ENCODE measurements at places on chromosomes 11 and 22.

DNA sequence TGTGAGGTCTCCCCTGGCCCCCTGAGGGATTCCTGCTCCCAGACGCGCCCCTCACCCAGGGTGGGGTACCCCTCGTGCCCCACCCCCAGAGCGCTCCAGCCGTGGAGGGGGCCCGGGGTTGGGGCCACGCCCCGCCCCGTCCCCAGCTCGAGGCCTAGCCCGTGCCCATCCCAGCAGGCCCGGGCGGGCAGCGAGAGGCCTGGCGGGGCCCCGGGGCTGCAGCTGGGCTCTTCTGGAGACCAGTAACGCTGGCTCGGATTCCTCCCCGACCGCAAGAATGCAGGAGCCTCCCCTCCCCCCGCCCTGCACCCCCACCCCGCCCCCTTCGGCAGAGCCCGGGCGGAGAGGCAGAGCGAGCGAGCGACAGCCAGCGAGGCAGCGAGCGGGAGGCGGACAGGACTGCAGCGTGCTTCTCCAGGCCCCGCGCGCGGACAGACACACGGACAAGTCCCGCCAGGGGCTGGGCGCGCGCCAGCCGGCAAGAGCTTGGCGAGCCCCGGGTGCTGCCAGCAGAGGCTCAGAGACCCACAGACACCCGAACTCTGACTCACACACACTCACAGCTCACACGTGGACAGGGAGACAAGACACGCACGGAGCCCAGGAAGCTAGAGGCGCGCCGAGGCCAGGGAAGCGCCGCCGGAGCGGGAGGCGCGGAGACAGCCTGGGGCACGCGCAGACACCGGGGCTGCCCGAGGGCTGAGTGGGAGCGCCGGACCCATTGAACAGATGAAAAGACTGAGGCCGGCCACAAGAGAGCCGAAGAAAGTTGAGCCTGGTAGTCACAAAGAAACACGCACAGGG, 15.2 kb downstream of the BCL9L start:
- DNase-seq: peak; percentile 48

DNA sequence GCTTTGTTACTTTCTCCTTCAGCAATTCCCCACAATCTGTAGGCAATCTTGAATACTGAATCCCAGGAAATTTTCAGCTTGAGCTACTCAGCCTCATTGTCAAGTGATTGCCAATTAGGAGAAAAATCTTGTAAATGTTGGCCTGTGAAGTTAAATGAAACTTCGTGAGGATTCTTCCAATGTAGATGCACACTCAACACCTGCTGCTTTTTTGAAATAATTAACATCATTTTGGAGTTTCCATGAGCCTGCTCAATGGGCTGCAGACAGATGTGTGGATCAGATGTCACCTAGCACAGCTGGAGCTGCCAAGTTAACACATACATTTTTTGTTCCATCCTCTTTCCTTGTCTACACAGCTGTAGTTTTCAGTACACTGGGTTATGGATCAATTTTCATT, 645.6 kb upstream of the LUZP2 start:
- no peak for DNase-seq

DNA sequence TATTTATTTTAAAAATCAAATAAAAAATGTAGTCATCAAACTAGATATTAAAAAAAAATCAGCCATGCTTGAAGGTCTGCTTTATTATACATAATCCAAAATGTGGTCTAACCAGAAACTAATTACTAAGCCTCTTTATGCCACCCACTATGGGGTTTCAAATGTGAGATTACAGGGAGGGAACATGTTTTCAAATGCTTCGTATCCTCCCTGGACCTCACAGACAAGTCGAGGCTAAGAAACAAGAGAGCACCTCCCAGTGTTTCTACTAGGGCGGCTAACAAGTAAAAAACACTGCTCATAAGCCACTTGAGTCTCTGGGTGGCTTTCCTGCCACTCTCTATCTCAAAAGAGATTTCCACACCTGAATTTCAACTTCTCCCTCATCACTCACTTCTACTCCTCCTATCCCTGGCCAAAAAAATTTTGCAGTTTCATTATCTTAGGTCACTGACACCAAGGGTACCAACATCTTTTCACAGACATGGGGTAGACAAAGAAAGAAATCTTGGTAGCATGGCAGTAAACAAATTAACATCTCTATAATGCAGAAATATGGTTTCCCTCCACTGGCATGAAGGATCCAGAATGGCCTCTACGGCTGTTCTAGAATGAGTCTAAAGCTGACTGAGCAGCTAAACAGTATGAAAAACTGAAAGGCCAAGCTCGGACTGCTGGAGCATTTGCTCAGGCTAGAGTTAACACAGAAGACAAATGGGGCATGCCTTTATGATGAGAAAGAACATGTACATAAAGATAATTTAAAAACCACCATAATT, 50.9 kb downstream of the PITPNB start:
- no peak for DNase-seq

DNA sequence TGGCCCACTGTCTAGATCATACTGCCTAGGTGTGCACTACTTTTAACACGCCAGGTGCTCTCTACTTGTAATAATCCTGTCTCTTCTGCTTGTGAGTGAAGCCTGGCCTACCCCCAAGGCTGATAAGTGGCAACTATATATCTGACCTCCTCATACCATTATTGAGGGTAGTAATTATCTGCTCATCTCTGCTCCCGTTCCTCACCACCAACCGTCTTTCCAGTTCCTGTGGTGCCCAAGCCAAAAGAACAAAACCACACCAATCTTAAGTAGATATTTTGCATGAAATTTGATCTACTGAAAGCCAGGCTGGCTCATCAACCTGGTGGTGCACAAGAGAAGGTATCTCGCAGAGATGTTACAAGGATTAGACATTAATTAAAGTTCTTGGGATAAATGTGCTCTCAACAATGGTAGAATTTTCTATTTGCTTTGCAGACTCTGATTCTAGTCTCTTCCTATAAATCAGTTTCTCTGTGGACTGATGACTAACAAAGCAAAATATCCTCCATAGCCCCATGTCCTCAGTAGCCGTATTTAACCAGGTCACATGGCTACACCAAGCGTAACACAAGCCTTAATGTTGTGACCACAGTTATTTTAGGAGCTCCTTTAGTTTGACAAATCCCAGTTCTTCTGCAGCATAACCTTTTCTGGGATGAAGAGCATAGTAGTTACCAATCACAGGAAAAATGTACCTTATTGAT, 267.2 kb downstream of the NTM start:
- DNase-seq: no peak

DNA sequence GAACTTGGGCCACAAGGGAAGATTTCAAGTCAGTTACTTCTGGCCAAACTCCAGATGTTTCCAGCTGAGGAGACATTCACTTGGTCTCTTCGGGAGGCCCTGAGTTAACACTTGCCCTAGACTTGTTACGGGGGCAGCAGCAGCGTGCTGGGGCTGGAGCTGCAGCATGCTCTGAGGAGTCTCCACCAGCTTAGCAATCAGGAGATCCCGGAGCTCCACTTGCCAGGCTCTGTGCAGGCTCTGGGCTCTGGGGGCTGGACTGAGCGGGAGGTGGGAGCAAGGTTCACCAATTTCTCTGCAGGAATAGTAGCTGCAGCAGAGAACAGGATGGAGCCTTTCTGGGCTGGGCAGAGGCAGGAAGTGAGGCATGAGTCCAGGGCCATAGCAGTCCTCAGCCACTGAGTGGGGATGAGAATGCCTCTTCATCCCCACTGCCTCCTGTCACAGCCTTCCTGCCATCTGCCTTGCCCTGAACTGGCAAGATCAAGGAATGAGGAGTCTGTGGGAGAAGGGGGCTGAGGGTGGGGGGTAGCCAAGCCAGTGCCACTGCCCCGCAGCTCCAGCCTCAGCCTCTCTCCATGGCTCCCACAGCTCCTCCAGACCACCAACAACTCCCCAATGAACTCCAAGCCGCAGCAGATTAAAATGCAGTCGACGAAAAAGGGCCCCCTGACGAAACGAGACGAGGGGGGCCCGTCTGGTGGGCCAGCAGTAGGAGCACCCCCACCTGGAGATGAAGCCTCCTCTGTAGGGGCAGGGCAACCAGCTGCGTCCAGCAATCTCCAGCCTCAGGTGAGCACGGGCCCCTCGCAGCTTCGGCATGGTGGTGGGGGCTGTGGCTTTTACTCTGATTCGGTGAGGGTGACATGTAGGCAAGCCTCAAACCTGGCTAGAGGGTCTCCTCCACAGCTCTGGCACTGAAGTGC, 23.4 kb downstream of the GTPBP1 start:
- no peak for DNase-seq

DNA sequence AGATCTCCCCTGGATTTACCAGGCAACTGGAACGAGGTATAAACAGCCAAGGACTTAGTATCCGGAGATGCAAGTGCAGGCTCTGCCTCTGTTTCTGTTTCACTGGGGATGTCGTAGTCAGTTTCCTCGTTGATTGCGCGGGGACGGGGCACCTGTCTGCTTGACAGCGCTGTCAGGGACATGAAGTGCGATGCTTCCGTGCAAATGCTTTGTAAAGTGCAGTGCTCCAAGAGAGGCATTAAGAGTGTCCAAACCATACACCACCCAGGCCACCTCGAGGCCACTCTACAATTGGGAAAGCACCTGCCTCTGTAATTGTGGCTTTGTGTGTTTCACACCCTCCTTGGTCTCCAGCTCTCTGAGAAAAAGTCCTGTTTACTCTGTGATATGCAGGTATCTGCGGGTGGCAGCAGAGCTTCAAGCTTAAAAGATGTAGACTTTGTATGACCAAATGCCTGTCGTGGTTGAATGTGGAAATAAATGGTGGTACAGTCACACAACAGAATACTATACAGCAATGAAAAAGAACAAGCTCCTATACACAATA, 18.6 kb upstream of the CD5 start:
- peak; percentile 73 for DNase-seq

GRCh38 chr11:34192481-34193401, 87.3 kb downstream of the NAT10 start:
- peak; percentile 34 for DNase-seq

- DNase-seq: peak; percentile 46
Observed at GRCh38 chr11:69337211-69337721, 43.3 kb downstream of the MYEOV start.

- no peak for DNase-seq
Observed at GRCh38 chr11:83692675-83693074, 406.5 kb upstream of the CCDC90B start.

DNA sequence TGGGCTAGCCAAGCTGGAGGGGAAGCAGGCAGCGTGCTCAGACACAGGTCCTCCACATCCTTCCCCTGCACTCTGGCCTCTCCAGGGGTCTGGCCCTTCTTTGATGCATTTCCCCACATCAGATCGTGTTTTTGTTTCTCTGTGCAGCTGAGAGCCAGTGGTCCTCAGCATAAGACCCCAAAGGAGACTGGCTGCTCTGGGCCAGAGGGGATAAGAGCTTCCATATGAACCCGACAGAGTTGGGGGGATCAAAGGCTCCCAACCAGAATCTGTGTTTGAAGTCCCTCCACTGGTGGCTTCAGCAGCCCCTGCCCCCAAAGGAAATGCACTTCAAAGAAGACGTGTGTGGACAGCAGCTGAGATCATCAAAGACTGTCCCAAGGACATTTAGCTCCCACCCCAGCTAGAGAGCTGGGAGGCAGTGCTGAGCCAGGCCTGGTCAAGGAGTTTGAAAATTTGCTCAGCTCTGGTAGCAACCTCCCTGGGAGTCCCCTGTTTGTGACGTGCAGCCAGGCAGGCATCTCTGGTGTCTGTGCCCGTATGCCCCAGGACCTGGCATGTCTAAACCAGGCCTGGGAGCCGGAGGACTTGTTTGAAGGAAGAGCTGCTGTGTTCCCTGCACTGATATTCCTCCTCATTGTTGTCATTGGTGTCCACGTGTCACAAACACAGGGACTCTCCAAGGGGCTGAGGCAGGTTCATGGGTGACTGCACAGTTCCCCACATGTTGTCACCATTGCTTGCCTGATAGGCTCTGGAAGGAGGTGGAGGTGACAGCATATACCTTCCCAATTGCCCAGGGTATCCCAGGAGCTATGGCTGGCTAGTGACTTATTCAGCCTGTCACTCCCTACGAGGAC, 99.0 kb downstream of the AMOTL1 start:
- no peak for DNase-seq

- DNase-seq: no peak
Observed at GRCh38 chr11:86120807-86121206, 51.9 kb upstream of the PICALM start.

DNA sequence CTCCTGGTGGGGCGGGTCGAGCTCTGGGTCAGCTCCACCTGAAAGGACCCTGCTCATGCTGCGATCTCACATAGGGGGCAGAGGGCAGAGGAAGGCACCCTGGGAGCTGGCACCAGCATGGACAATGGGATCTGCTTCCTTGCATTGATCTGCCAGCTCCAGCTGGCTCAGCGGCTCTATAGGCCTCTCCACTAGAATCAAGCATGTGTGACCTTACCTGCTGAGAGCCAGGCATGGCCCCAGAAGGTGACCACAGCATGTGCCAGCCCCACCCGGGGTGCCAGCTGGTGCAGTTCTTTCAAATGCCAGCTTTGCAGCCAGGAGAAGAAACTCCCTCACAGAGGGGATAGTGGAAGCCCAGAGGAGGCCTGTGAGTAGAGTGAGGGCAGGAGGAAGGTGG, 22.0 kb upstream of the KLHL35 start:
- DNase-seq: no peak

- no peak for DNase-seq
Observed at GRCh38 chr11:19499026-19499669, 213.5 kb upstream of the NAV2 start.

DNA sequence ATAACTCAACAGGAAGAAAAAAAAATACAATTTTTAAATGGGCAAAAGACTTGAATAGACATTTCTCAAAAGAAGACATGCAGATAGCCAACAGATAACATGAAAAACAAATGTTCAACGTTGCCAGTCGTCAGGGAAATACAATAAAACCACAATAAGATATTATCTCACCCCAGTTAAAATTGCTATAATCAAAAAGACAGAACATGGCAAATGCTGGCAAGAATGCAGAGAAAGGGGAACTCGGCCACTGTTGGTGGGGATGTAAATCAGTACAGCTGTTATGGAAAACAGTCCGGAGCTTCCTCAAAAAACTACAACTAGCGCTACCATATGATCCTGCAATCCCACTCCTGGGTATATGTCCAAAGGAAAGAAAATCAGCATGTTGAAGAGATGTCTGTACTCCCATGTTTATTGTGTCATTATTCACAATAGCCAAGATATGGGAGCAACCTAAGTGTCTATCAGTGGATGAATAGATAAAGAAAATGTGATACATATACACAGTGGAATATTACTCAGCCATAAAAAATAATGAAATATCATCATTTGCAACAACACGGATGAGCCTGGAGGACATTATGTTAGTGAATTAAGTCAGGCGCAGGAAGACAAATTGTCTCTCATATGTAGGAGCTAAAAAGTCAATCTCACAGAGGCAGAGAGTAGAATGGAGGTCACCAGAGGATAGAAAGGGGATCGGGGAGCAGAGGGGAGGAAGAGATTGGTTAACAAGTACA, 12.2 kb upstream of the CYTH4 start:
- DNase-seq: no peak

- no peak for DNase-seq
Observed at GRCh38 chr22:49156662-49157285, 670.9 kb downstream of the BRD1 start.
